ENCODE measurements at places on chromosomes 5 and 9.

GRCh38 chr5:151646334-151646733 lies 40.4 kb downstream of the SPARC start:
- DNase-seq: no peak

GRCh38 chr5:73424556-73424977 lies 24.0 kb downstream of the FOXD1 start:
- DNase-seq: no peak

GRCh38 chr9:90861826-90862740 lies 60.5 kb downstream of the SYK start:
- no peak for DNase-seq

DNA sequence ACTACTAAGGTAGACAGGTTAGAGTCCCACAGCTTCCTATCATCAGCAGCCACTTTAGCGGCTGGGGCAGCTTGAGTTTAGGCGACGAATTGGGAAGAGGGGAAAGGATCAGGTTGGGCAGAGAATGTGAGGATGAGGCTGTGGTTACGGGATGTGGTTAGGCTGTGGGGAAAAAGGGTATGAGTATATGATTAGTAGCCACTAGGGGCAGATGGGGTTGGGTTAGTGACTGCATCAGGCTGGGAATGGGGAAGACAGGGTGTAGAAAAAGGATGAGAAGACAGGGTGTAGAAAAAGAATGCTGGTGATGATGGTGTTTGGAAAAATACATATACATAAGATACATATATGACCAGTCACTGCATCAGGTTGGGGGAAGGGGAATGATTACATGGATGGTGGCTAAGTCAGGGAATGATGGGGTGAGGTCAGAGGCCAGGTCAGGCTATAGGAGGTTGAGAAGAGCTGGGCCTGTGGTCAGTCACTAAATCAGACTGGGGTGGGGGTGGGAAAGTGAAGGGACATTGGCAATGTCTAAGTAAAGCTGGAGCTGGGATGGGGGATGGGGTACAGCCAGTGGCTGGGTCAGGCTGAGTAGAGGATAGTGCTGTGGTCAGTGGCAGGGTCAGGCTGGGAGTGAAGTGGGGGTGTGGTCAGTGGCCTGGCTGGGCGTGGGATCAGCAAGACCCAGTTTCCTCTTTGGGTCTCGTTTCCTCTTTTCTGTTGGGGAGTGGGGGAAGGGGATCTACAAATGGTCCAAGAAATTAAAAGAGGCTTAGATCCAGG lies 2.1 kb downstream of the TLN1 start:
- no peak for DNase-seq

DNA sequence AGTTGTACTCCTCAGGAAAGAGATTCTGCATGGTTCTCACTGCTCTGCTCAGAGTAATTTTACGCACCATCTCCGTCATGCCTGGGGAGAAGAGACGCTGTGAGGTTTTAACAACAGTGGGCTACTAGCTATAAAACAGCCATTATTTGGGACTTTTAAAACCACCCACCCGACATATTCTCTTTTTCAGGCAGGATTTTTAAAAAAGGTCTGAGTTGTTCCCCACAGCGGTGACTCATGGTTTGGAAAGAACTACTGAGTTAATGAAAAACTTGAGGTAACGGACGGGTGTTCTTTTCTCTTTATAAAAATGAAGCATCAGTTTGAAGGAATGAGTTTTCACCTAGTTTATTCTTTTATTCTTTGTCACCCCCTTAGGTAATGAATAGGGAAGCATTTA lies 61.3 kb downstream of the TTLL11 start:
- DNase-seq: no peak

DNA sequence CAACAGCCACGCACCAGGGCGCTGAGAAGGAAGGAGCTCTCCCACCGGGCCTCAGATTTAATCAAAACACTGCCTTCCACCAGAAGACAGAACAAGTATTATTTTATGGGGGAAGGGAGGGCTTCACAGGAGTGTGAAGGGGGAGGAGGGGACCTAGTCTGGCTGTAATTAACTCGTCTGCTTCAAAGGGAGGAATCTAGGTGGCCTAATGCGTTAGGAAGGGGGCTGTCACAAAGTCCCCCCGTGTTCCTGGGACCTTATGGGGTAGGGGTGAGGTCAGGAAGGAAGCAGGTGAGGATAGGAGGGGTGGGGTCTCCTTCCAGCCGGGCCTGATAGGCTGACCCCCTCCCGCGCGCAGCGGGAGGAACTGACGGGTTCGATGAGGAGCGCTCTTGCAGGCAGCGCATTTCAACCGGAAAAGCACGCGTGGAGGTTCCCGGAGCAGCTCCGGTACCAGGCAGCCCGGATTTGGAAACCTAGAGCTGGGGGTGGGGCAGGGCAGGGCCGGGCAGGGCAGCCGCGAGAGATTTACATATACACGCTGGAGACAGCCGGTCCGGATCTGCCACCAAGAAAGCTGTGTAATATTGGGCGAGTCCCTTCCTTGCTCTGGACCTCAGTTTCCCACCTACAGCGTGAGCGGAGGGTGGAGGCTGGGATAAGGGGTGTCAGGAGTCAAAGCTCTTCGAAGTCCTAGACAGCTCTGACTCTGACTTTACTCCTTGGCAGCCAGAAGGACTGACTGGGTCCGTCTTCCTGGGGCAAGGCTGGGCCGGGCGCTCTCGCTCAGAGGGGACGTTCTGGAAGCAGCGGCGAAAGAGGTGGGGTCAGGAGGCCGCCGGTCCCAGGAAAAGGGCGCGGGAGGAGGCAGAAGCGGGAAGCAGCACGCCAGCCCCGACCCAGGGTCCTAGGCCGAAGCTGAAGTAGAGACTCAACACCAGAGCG lies 1.8 kb downstream of the SHB start:
- DNase-seq: no peak

GRCh38 chr5:9617221-9617620 lies 12.9 kb downstream of the TAS2R1 start:
- DNase-seq: no peak

DNA sequence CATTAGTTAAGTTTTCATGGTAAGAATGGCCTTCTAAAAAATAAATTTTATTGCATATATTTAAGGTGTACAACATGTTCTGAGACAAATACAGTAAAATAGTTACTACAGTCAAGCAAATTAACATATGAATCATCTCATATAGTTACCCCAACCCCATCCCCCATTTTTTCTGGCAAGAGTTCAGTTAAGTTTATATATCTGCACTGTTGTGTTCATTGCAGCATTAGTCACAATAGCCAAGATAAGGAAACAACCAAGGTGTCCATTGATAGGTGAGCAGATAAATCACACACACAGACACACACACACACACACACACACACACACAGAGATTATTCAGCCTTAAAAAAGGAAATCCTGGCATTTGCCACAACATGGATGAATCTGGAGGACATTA lies 37.2 kb upstream of the OTULIN start:
- no peak for DNase-seq

- no peak for DNase-seq
Observed at GRCh38 chr5:43386960-43387362, 25.2 kb downstream of the CCL28 start.

- DNase-seq: no peak
Observed at GRCh38 chr5:26807231-26808199, 230.9 kb downstream of the CDH9 start.

DNA sequence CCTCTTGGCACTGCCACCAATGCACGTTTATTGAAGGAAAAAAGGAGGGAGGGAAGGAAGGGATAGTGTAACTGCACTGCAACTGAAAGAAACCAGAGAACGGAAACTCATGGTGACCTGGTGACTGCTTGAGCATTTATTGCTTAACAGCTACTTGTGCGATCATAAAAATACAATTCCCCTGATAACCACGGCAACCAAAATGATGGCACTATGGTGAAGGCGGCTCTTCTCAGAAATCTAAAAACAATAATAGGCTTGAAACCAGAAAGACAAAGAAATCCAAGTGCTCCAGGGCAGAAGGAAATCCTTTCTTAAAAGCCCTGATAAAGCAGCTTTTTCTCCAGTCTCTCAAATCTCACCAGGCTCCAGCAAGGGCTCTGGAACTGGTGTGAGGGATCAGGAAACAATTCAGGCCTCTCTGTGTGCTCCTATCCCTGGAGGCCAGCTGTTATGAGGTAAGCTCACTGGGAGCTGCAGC lies 1.9 kb downstream of the FBXO10 start:
- no peak for DNase-seq

DNA sequence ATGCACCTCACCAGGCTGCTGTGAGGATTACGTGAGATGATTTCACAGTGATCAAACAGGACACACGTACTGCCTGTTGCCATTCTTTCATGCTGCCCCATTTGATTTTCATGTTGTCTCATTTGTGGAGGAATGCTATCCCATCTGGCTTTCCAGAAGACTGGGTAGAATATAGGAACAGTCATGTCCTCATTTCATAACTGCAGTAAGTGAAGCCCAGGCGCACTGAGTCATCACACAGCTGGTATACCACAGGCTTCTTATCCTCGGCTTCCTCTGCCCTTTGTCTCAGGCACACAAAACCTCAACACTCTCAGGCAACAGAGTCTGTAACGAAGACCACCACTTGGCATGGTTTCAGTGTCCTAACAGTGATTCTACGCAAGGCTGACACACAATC lies 62.3 kb downstream of the LHFPL2 start:
- DNase-seq: no peak

All from NCI-H1930 (cell line).